B cell (primary cell): ENCODE measurements at places on chromosomes 4 and X.

- peak; percentile 24 for DNase-seq
These were observed 20.1 kb upstream of the MAP7D3 start for GRCh38 chrX:136271300-136271699.

DNA sequence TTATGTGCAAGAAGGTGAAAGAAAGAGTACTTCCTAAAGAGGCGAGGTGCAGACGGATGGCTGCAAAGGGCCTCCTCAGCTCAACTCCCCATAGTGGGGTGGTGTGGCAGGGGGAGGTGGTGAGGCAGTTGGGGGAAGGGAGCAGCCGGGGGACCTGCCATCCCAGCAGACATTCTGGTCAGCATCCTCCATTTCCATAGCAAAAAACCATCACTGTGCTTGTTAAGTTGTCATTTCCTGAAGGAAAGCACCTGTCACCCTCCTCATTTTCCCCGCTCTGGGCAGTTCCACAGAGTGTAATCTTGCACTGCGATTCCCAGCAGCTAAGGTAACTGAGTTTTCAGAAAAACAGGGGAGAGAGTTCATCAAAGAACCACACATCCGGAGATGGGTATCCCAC, 51.5 kb downstream of the TSPAN5 start:
- no peak for DNase-seq

DNA sequence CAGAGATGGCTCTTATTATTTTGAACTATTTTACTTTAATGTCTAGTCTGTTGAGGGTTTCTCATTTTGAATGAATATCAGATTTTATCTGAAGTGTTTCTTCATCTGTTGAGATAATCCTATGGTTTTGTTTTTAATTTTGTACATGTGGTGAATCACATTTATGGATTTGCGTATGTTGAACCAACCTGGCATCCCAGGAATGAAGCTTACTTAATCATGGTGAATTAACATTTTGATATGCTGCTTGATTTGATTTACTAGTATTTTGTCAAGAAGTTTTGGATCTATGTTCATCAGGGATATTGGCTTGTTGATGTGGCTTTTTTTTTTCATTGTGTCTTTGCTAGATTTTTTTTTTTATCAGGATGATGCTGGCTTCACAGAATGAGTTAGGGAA, 2390.9 kb downstream of the PCDH7 start:
- DNase-seq = no peak

GRCh38 chrX:46325312-46325877, 219.8 kb downstream of the ZNF674 start:
- no peak for DNase-seq

DNA sequence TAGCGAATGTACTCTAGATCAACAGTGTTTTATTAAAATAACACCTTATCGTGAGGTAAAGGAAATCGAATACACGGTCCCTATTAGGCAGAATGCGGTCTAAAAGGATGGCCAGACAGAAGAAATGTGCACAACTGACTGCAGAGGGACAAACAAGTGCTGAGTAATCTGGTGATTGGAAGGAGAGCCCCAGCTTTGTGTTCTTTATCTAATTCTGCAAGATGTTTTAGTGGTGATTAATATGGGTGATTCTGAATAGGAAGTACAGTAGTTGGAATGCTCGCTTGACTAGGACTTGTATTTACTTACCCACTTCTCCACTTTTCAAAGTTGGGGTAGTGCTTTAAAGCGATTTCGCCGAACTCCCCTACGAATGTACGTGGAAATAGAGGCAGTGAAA, 1.2 kb downstream of the WDR44 start:
- DNase-seq = peak; percentile 16

GRCh38 chrX:24305905-24306304, 8.0 kb downstream of the SUPT20HL2 start:
- no peak for DNase-seq

- DNase-seq = no peak
These were observed 1274.7 kb downstream of the ADGRL3 start for GRCh38 chr4:62474802-62475201.

DNA sequence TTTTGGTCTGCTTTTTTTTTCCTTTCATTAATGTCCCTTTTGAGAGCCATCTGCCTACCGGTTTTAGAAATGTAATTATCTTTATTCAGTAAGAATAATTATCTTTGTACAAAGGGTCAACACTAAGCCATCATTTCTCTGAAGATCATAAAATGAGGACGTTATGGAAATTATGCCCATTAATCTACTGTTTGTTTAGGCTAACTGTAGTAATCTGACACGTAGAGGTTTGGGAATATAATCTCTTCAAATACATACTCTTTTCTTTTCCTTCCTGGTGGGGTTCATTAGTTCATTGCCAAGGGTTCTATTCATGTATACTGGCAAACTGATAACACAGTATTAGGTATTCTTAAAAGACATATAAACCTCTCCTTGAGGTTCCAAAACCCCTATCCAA, 3.8 kb upstream of the HSD17B13 start:
- no peak for DNase-seq
